Stimulated activated CD8-positive, alpha-beta memory T cell treated with anti-CD3 and anti-CD28 coated beads, Interleukin-4, amount 100 ng/mL, for 1 hour (primary cell): ENCODE measurements at places on chromosomes 1 and 21.

DNA sequence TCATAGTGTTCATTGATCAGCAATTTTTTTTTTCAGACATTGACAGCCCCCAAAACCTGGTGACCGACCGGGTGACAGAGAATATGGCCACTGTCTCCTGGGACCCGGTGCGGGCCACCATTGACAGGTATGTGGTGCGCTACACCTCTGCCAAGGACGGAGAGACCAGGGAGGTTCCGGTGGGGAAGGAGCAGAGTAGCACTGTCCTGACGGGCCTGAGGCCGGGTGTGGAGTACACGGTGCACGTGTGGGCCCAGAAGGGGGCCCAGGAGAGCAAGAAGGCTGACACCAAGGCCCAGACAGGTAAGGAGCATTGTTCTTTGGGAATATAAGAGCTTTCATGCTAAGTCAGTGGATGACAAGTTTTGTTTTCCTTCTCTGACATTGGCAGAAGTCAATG, 49.3 kb downstream of the TNN start:
- no peak for DNase-seq

DNA sequence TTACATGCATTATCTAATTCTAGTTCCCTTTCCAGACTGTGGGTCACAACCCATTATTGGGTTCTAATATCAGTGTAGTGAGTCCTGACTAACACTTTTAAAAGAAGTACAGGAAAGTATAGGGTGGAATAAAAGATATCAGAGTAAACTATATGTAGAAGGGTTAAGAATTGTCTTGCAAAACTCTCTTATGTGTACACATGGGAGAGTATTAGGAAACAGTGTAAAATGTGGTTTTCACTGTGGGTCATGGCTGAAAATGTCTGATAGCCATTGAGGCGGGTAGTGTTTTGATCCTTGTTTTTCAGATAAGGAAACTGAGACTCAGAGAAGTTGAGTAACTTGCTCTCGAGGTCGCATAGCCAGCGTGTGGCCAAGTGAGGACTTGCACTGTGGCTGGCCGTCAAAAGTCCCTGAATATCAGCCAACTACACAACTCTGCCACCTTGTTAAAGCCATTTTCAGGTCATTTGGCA, 18.5 kb upstream of the MTARC1 start:
- DNase-seq, result no peak

- no peak for DNase-seq
These were observed at the start of gene SLC37A1 for GRCh38 chr21:42513151-42513984. SLC37A1 (plus strand) TSS chr21:42513852; CDS start chr21:42518455, 4,603 bp downstream.

GRCh38 chr1:224543453-224543852, 72.7 kb upstream of the CNIH3 start:
- DNase-seq, result no peak

- no peak for DNase-seq
These were observed 10.2 kb upstream of the OR10J4 start for GRCh38 chr1:159421821-159422220.

GRCh38 chr21:18252256-18252655, 7.6 kb downstream of the CHODL start:
- no peak for DNase-seq

- DNase-seq, result no peak
These were observed 2.4 kb downstream of the MCL1 start for GRCh38 chr1:150576794-150577556.

DNA sequence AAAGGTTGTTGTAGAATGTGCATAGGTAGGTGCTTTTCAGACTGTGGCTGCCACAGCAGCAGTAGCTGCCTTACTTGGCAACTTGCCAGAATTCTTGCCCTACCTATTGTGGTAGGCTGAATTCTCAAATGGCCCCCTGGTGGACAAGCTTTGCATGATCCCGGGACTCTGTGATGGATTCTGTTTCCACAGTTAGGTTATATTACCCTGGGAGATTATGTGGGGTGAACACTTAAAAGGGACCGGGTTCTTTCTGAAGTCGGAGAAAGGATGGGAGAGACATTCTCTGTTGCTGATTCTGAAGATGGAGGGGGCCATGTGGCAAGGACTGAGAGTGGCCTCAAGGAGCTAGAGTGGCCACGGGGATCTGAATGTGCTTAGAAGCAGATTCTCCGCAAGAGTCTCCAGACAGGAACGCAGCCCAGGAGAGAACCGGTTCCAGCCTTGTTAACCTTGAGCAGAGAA, 32.1 kb upstream of the KCNE1 start:
- no peak for DNase-seq

DNA sequence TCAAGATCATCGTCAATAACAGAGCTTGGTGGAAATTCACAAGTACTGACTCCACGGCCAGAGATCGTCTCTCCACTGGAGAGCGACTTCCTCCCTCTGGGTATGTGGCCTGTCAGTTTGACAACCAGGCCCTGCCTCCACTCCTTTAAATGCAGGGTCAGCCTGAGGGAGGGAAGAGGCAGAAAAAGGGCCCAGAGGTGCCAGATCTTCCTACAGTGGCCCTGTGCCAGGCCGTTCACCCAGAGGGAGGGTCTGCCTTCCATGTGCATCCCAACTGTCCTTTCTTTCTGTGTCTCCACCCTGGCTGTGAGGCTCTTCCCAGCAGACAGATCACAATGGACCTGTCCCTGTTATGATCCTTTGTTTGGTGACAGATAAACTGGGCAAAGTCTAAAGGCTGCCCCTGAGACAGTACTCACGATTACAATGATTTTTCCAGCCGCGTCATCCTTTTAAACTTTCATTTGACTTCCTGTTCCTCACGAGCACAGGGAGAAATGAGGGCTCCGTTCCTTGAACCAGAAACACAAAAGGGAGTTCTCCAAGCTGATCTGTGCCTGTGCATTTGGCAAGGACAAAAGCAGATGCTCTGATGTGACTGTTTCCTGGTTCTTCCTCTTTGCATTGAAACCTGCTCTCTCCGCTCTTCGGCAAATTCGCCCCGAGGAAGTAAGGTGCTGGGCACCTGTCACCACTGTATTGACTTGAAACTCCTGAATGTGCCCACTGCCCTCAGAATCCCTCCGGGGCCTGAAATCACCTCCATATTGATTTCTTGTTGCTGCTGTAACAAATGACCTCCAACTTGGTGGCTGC, 126.7 kb downstream of the PGBD5 start:
- DNase-seq, result no peak

- no peak for DNase-seq
These were observed at the start of gene POU3F1 for GRCh38 chr1:38046333-38046883. POU3F1 (minus strand) TSS chr1:38046793; CDS start chr1:38046743, 50 bp downstream.

GRCh38 chr1:57281324-57281723, 142.5 kb downstream of the DAB1 start:
- DNase-seq, result no peak

GRCh38 chr1:12665511-12665910, 21.6 kb downstream of the AADACL4 start:
- DNase-seq, result no peak

DNA sequence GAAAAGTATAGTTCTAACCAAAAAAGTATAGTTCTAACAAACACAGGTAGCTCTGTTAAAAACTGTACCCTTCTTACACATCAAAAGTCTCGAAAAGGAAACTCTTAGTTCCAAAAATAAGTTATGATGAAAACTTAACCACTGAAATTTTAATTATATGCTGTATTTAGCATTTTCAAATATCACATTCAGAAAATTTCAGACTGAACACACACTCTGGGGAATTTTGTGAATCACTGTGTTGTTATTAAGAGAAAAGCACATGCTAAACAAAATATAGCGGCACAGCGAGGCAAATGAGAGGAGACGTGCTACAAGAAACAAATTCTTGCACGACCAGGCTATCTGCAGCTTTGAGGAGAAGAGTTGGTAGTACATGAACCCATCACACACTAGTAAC, 30.4 kb downstream of the VAV3 start:
- DNase-seq, result no peak

- DNase-seq, result no peak
These were observed 50.3 kb downstream of the MEGF6 start for GRCh38 chr1:3560981-3561380.

DNA sequence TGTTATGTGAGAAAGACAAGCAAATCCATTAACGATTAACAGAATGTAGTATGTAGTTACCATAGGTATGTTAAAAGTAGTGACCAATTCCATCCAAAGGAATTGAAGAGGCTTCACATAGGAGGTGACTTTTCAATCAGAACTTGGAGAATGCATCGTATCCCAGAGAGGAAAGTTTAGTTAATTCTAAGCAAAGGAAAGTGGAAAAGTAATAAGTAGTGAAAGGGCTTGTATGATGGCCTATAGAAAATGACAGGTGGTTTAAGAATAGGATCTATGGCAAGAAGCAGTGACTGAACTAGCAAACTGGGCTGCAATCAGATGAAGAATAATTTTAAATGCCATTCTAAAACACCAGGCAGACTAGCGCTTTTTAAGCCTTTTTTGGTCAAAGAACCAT, 16.6 kb downstream of the SCMH1 start:
- DNase-seq, result no peak

DNA sequence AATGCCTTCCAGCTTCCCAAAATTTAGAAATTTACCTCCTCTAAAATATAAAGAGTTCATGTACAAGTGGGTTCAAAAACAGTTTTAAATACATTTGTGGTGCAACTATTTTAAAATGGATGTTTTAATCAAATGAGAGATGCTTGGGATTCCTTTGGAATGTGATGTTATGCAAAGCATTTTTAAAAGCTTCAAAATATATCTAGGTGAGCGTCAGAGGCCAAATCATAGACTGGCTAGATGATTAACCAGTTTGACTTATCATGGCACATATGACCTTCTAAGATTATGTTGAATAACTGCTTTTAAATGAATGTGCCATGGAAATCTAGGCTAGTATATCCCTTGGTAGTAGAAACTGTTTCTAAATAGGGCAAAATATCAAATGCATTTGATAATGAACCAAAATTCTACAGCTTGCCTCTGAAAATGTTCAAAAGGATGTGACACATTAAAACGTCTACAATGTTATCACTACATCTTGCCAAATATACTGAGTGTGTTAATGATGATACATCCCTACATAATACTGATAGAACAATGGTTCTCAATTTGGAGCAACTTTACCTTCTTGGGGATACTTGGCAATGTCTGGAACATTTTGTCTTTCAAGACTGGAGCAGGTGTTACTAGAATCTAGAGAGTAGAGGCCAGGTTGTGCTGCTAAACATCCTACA, 650.9 kb upstream of the ADGRL2 start:
- DNase-seq, result no peak

- DNase-seq, result no peak
These were observed 398.8 kb downstream of the SEC16B start for GRCh38 chr1:177571076-177571475.

- no peak for DNase-seq
These were observed 358.6 kb downstream of the USH2A start for GRCh38 chr1:216064643-216065042.

DNA sequence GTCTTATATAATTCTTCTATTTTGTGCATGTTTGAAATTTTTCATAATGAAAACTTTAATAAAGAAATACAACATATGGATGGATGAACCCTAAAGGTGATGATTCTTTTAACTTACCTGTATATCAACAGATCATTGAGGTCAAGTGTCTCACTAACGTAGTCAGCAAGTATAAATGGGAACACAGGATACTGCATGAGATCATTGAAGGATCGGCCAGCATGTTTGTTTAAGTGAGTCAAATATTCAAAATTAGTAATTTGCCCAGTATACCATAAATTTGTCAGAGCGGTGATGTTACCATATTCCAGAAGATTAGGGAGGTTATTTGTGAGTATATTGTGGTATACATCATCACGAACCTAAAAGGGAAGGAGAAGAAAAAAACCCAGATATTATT, 71.0 kb upstream of the GNG4 start:
- no peak for DNase-seq

DNA sequence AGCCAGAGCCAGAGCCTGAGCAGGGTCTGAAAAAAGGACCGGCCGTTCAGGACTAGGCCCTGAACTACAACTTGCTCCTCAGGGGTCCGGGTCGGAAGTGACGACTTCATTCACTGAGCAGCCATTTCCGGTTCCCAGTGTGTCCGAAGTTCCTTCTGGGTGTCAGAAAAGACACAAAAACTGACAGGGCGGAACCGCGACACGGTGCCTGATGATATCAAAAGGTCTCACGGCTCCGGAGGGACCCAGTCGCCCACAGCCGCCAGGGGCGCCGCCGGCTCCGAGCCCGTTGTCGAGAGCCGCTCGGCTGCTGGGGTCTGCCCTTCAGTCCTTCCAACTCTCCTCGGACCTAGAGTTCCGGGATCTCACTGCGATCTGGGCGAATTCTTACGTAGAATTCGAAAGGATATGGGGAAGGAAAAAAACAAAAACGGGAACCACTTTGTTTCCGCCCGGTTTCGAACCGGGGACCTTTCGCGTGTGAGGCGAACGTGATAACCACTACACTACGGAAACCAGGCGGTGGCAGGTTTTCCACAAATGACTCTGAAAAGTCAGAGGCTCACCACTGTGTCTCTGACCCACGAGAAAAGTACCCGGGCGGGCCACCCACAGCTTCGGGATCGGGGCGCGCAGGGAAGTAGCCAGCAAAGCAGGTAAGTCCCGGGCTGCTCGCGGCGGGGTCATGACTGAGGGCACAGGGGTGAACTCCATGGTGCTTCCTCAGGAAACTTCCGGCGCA, 31.8 kb upstream of the CFAP126 start:
- peak; percentile 94 for DNase-seq

- DNase-seq, result no peak
These were observed 46.5 kb downstream of the OMA1 start for GRCh38 chr1:58500043-58500442.

- no peak for DNase-seq
These were observed 125.5 kb downstream of the ADAMTS1 start for GRCh38 chr21:26719750-26720149.

DNA sequence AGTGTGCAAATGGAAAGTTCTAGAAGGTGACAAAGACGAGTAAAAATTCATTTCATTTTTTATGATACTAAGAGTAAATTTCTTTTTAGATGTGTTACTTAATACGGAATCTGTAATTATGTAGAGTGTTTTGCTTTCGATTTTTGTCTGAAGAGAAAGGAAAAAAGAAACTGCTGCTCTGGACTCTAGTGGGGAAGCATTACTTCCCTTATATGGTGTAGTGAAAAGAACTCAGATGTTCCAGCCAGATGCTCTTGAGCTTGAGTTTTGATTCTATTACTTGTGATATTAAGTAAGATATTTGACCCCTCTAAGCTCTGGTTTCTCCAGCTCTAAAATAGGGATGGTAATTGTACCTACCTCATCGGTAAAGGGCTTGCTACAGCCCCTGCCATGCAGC, 12.2 kb upstream of the GPR161 start:
- DNase-seq, result no peak

DNA sequence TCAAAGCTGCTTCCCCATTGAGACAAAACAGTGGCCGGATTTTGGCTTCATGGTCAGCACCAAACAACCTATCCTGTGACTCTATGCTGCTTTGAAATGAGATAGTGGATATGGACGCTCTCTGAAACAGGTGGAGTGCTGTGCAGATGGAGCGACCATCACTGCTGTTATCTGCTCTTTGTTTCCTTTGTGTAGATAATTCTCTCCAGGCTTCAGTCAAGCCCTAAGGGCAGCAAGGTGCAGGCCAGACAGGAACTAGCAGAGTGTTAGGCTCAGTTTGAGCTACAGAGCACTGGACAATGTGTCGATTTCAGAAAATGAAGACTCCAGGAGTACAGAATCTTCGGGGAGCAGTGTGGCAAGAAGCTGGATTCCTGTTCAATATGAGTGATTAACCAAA, 4.8 kb upstream of the IRF6 start:
- no peak for DNase-seq
